Renal cortical epithelial cell (primary cell): ENCODE measurements at places on chromosomes 7 and 10. TPM values are rescaled to one million over a fixed set of nuclear protein-coding genes. Genes with fewer than 3 reads are reported as not detected.

DNA sequence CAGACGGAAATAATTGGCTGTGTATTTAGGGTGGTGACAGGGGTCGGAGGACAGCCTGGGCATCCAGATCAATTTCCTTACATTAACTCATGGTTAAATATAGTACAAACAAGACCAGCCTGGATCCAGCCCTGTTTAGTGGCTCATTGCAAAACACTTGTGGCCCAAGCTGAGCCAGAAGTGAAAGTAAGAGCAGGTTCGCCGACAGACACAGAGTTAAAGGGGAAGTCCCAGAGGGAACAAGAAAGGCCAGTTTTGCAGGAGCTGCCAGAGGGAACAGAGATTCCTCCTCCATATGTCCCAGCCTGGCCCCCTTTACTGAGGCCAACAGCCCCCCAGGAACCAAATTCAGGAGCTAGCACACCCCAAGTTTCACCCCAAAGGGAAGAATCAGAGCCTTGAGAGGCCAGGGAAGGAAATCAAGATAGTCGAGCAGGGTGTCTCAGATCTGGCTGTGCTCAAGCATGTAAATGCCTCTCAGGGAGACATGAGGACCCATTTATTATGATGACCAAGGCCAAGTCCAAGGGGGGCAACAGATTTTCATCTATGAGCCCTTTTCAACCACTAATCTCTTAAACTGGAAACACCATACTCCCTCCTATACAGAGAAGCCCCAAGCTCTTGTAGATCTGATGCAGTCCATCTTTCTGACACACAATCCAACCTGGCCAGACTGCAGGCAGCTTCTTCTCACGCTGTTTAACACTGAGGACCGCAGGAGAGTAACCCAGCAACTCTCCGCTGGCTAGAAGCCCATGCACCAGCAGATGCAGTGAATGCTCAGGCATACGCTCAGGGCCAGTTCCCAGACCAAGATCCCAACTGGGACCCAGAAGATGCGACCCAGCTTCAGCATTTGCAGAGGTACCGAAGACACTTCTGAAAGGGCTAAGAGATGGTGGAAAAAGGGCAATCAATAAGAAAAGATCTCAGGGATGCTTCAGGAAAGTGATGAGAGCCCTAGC is 15.9 kb upstream of the ADCK2 start:
- DNase-seq: peak; percentile 76

DNA sequence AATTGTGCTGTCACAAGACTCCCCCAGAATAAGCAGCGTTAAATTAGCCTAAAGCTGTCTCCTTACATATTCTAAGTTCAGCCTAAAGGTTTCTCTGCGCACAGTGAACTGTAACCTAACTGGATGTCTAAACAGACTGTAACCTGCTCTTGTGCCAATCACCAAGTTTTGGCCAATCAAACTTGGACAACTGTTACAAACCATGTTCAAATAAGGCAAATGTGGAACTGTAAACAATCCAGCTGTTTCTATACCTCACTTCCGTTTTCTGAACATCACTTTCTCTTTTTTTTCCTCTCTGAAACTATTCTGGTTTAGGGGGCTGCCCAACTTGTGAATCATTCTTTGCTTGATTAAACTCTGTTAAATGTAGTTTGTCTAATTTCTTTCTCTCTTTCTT is 252.2 kb upstream of the HABP2 start:
- no peak for DNase-seq

- peak; percentile 53 for DNase-seq
These were observed 3.3 kb downstream of the PCDH15 start for GRCh38 chr10:54797636-54798321.

GRCh38 chr7:136869001-136869961 is 829 bp downstream of the CHRM2 start:
- no peak for DNase-seq

DNA sequence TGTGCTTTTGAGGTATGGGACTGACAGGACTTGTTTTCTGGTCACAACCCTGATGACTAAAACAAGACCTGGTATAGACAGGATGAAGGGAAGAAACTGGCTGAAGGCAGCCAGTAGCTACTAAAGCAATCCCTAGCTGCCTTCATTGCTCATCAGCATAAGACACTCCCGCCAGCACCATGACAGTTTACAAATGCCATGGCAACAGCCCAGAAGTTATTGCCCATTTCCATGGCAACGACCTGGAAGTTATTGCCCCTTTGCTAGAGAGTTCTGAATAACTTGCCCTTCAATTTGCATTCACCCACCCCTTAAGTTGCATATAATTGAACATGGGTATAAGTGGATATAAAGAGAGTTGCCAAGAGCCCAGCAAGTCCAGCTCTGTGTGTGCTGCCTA is 169.6 kb upstream of the FAM171A1 start:
- DNase-seq: no peak

- no peak for DNase-seq
These were observed 53.8 kb downstream of the NCAPG2 start for GRCh38 chr7:158650821-158651225.

GRCh38 chr7:139181404-139181803 is 49.6 kb upstream of the UBN2 start:
- no peak for DNase-seq

- DNase-seq: no peak
These were observed 55.3 kb downstream of the CSGALNACT2 start for GRCh38 chr10:43193496-43194080.

- DNase-seq: no peak
These were observed 4.5 kb upstream of the BHLHA15 start for GRCh38 chr7:98206451-98207330.

- DNase-seq: peak; percentile 88
These were observed 72.9 kb upstream of the CAV2 start for GRCh38 chr7:116426428-116427156.

DNA sequence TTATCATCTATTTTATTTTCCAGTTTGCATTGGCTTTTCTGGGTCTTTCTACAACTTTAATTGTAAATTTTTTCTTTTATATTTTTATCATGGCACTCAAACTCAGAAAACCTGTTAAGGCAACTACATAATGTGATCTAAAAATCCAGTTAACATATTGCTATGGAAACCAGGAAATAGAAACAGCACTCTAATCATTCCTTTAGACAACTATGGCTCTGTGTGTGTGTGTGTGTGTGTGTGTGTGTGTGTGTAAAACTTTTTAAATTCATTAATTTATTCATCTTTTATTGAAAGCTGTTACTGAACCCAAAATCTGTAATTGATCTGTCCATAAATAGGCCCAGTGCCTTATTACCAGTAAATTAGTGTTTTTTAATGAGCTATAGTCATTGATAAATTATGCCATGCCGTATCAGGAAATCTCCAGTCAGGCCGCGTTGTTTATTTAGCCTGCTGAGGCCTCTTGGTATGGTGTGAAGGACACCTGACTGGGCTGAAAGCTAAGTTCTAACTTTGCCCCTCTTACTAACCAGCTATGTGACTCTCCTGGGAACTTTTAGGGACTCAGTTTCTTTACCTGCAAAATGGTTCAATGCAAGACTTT is 1.5 kb upstream of the MET start:
- peak; percentile 66 for DNase-seq

DNAJC12 gene
- total RNA-seq: 3.0 and 13.3 TPM in 2 replicates

GIMAP5 gene
- total RNA-seq: 0.20 and 0.35 TPM in 2 replicates

AHR gene
- 96.7 and 214 TPM in 2 replicates for total RNA-seq
